Bone marrow (tissue), 2 donors: ENCODE measurements at places on chromosomes 1 and 21.
A peak's percentile ranks its signal among the peaks of the same experiment; 100 is the strongest.

GRCh38 chr1:64110924-64111777 lies 92.3 kb upstream of the UBE2U start:
- no peak for DNase-seq

- no peak for DNase-seq
These were observed 660 bp downstream of the PGBD5 start for GRCh38 chr1:230425252-230426091.

- peak; percentile 97 for DNase-seq
These were observed 31.7 kb downstream of the IFNGR2 start for GRCh38 chr21:33434770-33435360.

DNA sequence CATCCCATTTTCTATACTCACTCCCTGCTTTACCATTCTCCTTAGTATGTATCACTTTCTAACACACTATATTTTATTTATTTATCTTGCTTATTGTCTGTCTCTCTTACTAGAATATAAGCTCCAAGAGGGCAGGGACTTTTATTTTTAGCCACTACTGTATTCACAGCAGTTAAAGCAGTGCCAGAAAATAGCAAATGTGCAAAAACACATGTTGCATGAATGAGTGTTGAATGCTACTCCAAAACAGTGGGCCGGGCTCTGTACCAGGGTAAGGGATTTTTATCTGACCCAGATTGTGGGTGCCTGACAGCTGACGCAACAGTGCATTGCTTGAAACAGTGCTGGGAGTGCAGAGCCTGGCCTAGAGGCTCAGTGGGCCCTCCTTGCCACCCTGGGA lies 24.7 kb downstream of the COL16A1 start:
- no peak for DNase-seq

DNA sequence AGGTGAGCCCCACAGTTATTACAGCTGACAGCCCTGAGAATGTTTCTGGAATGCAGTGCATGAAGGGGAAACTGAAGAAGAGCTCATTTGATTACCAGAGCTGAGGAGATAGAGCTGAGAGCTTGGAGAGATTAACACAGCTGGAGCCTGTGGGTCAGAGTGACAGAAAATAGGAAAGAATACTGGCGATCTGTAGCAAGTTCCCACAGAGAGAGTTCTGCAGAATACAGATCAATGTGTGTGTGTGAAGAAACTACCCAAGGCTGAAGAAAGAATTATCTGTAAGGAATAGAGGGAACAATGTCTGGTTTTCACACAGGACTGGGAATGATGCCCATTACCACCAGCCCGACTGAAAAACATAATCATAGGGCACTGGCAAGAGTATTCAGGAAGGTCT lies 103.6 kb upstream of the SNX7 start:
- no peak for DNase-seq

DNA sequence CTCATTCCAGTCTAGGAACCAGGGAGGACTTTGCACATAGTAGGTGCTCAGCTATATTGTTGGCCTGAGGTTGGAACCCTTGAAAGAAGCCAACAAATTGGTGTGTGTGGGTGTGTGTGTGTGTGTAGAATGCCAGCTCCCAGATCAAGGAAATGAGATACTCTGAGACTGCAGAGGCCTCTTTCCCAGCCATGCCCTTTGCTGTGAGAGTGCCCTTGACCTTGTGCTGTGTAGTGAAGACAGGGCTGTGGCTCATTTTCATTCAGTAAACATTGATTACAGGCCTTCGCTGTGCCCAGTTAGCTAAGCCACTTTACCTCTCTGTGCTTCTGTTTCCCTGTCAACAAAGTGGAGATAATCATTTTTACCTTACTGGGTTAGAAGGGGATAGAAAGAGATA lies 3.2 kb downstream of the CYP4B1 start:
- DNase-seq = no peak

DNA sequence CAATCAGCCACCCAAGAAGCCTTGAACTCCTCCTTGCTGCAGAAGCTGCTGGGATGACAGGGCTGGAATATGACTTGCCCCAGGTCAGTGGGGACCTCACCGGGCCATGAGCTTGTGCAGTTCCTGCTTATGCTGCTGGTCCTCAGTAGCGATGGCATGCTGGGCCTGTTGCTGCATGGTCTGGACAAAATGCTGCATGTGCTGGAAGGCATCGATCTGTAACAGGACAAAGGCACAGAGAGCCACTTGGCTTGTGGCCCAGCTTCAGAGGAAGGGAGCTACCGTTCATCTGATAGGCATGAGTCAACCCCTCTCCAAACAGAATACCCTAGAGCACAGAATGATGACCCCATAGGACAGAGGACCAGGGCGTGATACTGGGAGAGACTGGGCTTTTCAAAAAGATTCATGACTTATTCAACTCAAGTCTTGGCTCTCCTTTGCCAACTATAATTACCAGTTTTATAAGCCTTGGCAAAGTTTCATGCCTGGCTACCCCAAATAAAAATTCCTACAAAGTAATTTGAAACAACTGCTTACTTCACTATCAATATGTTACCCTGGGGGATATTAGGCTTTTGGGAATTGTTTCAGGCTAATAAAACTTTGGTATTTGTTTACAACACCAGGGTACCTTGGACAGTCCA lies 34.7 kb upstream of the EXOSC10 start:
- no peak for DNase-seq

DNA sequence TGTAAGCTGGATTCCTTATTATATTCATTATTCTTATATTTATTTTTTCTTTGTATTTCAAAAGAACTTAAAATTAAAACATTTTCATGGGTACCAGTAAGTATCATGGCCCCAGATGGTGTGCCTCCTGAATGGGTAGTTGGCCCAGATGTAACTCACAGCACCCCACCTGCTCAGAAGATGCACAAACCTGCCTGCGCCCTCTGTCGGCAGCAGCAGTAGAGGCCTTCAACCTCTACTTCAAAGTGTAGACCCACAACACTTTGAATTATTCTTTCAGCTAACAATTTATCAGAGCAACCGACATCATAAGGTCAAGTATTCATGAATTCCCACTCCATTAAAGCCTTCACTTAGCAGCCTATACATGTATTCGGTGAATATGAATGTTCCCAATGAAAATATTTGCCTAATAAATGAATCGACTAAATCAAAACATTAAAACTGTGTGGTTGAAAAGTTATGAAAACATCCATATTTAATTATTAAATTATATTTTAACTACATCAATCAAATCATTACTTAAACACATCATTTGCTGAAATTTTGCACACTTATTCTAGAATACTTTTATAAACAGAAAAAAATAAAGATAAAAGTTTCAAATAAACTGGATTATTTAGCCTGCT lies 25.4 kb downstream of the PIGM start:
- peak; percentile 34 for DNase-seq

DNA sequence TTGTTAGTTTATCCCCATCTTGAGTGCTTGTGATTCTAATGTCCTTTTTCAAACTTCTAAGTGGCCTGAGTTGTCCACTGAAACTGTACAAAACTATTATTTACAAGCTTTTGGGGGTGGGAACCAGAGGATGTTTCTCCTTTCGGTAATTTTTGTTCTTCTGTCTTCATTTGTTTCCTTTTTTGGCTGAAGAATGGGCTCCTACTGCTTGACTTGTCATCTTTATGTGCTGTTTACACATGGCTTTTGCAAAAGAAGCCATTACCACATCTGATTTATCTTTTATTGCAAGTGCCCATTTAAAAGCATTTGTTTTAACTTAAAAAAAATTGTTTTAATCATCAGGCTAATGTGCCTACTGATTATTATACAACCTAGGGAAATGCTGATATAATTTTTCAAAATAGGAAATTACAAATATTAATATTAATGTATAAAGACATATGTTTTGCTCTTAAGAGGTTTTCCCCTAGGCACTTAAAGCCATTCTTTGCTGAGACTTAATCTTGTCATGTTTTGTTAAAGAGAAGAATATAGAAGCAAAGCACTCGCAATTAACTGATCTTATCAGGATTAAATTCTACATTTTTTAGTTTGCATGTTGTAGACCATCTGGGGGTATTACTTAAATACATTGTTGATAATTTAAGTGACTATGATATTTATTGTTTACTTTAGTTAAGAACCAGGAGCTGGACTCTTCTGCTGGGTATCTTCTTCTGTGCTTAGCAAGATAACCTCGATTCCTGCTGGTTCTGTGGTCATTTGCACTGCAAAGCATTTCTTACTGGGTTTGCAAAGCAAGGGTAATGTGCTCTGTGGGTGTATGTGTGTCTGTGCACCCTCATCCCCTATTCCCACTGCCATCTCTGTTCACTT lies 40.1 kb downstream of the TMEM200B start:
- DNase-seq = no peak

- DNase-seq = no peak
These were observed 74.7 kb downstream of the RUNX1 start for GRCh38 chr21:34974162-34974981.

DNA sequence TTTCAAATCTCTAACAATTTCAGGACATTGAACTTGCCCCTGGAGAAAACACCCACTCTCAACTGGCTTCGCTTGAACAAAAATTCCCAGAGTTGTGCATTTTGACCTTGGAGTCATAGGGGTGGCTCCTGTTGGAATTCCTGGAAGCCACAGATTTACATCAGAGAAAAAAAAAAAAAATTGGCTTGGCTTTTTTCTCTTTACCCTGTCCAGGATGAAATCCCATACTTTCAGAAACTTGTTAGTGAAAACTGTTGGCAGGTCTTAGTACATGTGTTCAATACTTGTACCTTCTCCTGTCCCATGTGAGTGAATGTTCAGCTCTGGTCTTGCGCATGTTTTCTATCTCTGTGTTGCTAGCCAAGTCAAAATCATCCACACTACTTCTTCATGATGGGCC lies 228.8 kb downstream of the TGFB2 start:
- DNase-seq = no peak
